RCC 7860 (cell line): ENCODE measurements at places on chromosomes 5 and 9.

DNA sequence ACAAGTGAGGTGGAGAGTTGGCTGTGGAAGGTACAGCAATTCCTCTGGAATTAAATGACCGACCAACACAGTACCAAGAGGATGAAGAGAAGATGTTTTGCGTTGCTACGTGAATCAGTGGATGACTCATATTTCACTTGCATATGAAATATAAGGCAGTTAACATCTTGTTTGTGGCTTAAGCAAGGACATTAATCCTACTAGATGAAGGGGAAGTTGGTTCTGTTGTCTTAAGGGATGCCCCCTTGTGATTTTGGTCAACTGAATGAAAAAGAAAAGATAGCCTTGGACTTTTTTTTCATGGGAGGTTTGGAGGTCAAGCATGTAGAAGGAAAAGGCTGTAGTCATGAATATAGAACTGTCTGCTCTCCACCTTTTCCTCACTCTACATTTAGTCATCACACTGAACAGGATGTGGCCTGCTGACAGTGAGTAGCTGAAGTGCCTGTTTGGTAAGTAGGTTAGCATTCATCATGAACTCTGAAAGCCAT is 33.9 kb downstream of the VLDLR start:
- peak; percentile 89 for DNase-seq

DNA sequence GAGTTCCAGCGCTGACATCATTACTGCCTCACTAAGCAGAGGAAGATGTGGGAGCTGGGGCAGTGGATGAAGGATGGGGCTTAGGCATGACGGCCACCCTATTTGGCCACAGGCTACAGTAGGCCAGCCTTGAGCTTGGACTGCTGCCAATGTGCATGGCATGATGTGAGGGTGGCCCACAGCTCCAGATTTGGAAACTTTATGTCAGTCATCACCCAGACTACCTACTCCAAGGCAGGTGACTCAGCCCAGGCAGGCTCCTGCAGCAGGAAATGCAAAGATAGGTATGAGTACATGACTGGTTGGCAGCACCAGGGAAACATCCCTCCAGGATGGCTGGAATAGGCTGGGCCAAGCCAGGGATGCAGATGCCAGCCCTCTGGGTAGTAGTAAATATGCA is 303.6 kb downstream of the SPOCK1 start:
- DNase-seq: peak; percentile 81

DNA sequence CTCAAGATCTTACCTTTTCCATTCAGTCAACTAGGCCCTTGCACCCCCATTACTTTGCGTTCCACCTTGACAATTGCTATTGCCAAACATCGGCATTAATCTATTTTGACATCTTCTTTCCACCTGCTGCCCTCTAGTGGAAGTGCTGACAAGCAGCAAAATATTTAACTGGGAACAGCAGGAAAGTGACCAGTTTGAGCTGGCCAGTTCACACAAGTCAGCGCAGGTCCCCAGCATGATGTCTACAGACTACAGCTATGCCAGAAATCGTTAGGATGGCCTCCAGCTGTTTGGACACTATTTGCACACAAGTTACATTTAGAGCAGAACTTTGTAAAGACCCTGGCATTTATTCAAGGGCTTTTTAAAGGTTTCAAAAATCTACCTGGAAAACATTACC is 160.1 kb downstream of the GHR start:
- DNase-seq: peak; percentile 48

DNA sequence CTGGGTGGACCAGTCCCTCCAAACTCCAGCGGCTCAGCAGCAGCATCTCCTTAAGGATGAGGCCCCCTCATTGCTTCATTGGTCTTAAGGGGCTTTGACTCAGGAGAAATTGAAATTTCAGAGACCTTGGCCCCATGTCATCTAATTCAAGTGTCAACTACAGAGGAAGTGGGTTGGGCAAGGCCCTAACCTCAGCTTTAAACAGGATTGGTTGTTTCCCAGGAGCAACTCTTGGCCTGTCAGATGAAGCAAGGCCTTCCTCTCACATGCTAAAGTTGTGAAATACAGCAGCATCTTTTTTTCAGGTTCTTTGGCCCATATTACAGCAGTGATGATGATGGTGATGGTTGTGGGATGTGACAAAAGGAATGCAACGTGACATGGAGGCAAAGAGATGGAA is 348.3 kb downstream of the ICE1 start:
- DNase-seq: no peak

- no peak for DNase-seq
These were observed 957.3 kb downstream of the CDH12 start for GRCh38 chr5:21895766-21896350.

DNA sequence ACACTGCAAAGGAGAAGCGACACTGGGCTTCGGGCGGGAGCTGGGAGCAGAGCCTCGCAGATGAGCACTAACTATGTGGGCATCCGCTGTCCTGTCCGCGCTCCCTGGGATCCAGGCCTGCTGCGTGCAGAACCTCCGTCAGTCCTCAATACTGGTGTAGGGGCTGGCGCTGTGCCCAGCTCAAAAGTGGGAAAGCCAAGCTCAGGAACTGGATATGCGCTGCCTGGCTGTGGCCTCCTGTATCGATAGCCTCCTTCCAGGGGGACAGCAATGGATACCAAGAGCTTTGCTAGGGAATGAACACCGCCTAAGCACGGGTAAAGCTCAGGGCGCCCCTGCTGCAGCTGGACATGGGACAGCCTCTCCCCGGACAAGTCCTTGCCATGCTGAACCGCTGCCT is 270.4 kb downstream of the NSG2 start:
- DNase-seq: no peak

GRCh38 chr5:74250304-74251102 is 390.0 kb downstream of the ENC1 start:
- DNase-seq: no peak

GRCh38 chr5:57307516-57307915 is 133.7 kb downstream of the GPBP1 start:
- DNase-seq: no peak

- no peak for DNase-seq
These were observed 61.4 kb downstream of the FAM78A start for GRCh38 chr9:131214876-131215275.

GRCh38 chr5:177396807-177397206 is 3.7 kb downstream of the PFN3 start:
- no peak for DNase-seq

- no peak for DNase-seq
These were observed 621 bp upstream of the GCNT4 start for GRCh38 chr5:75053054-75053303.

GRCh38 chr9:121987314-121987713 is 105.8 kb downstream of the TTLL11 start:
- DNase-seq: peak; percentile 13

- no peak for DNase-seq
These were observed 2.0 kb downstream of the CYFIP2 start for GRCh38 chr5:157267761-157268480.

DNA sequence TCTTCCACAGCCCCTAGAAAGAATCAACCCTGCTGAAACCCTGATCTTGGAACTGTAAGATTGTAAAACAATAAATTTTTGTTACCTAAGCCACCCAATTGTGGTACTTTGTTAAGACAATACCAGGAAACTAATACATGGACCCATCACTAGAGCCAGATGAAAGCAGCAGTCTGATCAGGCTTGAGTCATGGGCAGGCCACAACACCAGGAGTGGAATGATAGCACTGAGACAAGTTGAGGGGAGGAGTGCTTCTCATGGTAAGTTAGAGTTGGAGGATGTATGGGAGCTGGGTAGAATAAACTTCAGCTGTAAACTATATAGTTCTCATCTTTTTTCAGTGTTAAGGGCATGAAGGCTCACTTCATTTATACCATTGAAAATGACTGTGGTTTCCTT is 164.4 kb upstream of the OR13F1 start:
- no peak for DNase-seq

GRCh38 chr5:81195335-81195929 is 37.7 kb upstream of the CKMT2 start:
- DNase-seq: no peak

GRCh38 chr9:95722141-95722540 is 153.3 kb upstream of the ERCC6L2 start:
- DNase-seq: no peak

GRCh38 chr9:4424891-4425290 is 65.4 kb upstream of the SLC1A1 start:
- no peak for DNase-seq

DNA sequence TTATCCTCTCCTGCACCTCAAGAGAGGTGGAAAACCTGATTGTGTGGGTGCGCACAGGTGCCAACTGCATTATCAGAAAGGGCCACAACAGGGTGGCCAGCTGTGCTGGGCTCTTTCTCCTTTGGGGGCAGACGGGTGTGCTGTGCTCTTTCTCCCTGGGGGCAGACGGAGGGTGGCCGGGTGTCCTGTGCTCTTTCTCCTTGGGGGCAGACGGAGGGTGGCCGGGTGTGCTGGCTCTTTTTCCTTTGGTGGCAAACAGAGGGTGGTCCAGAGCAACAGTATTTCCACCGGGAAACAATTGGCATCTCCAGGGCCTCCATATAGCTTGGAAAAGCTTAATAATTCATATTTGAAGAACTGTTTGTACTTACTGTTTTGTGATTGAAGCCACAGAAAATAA is 6.8 kb downstream of the LMX1B start:
- no peak for DNase-seq

DNA sequence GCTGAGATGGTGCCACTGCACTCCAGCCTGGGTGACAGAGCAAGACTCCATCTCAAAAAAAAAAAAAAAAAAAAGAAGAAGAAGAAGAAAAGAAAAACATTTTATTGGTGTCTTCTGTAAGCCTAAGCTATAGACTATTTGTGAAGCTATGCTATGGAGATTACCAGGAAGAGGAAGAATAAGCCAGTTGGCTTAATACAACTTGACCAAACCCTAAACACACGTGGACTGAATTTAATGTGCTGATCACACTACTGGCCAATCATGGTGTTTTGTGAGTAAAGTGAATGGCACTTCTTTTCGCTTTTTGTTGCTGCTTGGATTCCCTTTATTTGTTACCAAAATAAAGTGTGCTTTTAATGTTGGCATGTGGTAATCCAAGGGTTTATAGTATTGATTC is 49.9 kb downstream of the GGTA1 start:
- no peak for DNase-seq

DNA sequence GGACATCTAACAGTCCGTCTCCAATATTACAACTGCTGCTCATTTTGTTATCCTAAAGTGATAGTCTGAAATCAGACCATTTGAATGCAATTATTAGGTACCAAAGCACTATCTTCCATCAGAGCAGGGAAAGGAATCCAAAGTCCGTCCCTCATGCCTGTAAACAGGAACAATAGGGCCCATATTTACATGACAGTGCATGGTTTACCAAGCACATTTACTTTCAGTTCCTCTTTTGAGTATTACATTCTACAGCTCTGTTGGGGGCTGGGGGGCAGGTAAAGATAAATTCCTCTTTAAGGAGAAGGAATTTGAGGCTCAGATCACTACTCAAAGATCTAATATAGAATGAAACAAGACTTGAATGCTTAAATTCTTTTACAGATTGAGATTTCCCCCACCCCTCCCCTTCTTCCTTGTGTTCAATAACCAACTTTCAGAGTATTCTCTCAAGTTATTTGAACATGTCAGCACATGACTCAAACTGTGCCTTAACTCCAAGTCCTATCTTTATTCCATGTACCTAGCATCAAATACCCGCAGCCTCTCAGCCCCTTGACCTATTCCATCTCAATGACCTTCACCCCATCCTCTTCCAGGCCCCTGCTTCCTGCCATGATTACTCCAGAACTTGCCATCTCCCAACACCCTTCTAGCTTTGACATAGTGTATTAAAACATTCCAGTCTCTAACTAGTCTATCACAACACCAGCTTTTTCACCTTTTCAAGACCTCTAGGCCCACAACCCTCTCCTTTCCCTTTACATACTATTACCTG is 71.0 kb downstream of the BRINP1 start:
- no peak for DNase-seq

DNA sequence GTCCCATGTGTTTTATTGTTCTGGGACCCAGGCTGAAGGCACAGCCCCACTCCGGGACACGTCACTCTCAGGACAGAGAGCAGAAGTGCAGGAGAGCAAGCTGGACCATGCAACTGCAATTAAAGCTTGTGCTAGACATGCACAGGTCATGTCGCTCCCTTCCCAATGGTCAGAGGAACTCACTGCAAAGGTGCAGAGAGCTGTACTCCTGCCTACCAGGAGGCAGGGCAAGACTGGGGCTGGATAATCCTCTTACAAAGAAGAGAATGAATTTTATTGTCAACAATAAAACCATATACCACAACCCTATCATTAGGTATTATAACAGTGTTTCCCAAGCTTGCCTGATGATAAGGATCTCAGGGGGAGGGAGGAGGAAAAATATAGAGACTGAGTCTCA is 74.0 kb upstream of the NEK6 start:
- no peak for DNase-seq

- DNase-seq: peak; percentile 73
These were observed 385.1 kb downstream of the SEMA5A start for GRCh38 chr5:9160747-9161146.

GRCh38 chr9:115209601-115210306 is 91.8 kb upstream of the TNC start:
- DNase-seq: peak; percentile 87

DNA sequence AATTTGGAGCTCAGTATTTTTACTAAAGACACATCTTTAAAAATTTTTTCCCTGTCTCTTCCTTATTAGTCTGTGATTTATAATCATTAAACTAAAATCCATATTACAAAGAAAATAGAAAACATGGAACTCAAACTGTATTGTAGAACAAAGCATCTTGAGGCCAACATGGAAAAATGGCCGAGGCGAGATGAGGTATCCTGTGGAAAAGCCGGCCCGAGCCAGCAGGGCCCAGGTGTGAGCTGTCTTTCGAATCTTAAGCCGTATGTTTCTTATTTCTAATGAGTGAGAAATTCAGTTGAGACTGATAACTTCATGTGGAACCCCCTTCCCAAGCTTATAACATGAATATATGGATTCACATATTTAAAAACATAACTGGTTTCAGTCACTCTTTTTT is 170.4 kb upstream of the OTULINL start:
- no peak for DNase-seq

DNA sequence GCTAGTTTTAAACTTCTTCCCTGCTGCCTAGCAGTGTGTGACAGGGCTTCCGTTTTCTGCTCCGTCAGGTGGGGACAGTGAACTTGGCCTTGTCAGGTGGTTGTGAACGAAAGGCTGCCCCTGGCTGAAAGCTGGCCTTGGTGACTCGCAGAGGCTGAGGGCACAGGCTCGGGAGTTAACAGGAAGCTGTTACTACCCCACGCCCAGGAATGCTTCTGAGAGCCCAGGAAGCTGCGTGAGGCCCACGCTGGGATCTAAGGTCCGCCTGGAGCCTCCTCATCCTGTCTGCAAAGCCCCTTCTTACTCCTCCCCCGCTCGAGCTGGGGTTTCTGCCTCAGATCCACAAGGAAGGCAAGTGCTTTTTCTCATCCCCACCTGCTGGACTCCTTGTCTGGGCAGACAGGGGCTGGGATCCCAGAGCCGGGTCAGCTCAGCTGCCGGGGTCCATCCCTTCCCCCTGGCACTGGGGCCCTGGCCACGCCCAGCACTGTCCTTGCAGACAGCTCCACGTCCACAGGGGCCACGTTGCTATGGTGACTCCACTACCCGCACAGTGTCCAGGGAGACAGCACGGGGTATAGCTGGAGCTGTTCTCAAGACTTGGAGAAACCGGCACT is 124.7 kb upstream of the TBC1D2 start:
- peak; percentile 77 for DNase-seq
